Daoy (cell line): ENCODE measurements at places on chromosomes 2 and 18.
A peak's percentile ranks its signal among the peaks of the same experiment; 100 is the strongest.

GRCh38 chr2:175966839-175967238 lies 35.2 kb downstream of the LNPK start:
- DNase-seq = no peak

DNA sequence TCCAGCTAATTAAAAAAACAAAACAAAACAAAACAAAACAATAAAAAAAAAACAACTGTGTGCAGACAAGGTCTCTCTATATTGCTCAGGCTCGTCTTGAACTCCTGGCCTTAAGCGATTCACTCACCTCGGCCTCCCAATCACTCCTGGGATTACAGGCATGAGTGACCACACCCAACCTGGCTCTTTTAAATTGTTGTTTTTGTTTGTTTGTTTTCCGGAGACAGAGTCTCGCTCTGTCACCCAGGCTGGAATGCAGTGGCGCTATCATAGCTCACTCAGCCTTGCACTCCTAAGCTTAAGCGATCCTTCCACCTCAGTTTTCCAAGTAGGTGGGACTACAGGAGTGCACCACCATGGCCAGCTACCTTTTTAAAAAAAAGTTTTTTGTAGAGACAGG lies 201.6 kb downstream of the EN1 start:
- DNase-seq = no peak

GRCh38 chr2:627926-628560 lies 49.2 kb downstream of the TMEM18 start:
- DNase-seq = no peak

DNA sequence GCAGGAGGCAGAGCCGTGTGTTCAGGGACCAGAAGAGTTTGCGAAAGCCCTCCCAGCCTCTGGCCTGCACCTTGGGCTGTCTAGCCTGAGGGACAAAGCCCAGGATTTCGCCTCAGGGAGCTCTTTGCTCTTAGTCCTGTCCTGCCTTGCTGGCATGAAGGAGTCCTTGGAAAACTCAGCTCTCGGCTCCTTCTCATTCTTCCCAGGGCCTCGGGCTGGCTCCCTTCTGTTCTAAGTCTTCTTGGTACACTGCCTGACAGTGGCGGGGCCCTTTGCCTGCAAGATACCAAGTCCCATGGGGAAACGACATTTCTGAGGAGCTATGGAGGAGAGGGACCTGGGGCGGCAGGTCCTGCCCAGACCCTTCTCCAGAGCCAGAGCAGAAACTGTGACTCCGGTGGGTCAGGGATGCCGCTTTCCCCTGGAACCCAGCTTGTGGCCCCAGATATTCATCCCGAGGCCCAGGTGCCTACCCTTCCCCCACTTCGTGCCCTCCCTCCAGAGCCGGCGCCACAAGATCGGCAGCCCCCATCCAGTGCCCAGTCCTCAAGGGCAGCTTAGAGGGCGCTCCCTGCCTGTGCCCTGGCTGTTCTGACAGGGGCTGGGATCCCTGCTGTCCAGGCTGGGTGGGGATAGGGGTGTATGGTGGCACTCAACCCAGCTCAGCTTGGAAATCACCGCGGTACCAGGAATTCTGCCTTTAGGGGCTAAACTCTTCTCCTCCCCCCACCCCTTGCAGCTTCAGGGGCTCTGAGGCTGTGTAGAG lies 5.5 kb upstream of the CYP26B1 start:
- DNase-seq = no peak

DNA sequence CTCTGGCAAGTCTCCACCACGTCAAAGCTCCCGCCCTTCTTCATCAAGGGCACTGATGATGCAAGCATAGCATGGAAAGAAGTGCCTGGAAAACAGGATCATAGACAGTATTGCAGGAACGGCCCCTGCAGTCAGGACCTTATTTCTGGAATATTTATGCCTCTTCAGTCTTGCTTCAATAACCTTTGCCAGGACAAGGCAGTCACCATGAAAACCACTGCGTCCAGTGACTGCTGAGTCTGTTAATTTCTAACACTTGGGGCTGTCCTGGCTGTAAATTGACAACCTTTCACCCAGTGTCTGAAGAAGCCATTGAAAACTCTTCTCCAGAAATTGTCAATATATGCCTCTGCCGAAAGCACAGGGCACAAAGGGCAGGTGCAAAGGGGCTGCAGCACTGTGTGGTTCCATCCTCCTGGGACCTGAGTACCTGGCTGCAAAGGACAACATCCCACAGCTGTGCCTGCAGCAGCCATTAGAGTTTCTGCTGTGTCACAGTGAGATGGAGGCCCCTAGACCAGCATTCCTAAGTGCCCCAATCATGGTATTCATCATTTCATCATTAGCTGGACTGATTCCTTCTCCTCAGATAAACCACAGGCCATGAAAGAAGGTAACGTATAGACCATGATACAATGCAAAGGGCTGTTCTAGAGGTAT lies 819.6 kb downstream of the RNF144A start:
- no peak for DNase-seq

GRCh38 chr2:44358503-44358902 lies 2.8 kb downstream of the PREPL start:
- DNase-seq = peak; percentile 76
